PC-3 (cell line): ENCODE measurements at places on chromosomes 7 and 10. TPM values are rescaled to one million over a fixed set of nuclear protein-coding genes. Genes with fewer than 3 reads are reported as not detected.

The CRHR2 gene
- not detected in 2 replicates for total RNA-seq

The NUTM2E gene
- 0.58 TPM in 1 of 2 replicates, not detected in the other for total RNA-seq

GRCh38 chr10:70974351-70974901, 86.1 kb upstream of the PCBD1 start:
- peak; percentile 78 for DNase-seq

The GPR15LG gene
- not detected in 2 replicates for total RNA-seq

- DNase-seq = peak; percentile 23
These were observed 100.2 kb downstream of the MMRN2 start for GRCh38 chr10:86857128-86857721.

DNA sequence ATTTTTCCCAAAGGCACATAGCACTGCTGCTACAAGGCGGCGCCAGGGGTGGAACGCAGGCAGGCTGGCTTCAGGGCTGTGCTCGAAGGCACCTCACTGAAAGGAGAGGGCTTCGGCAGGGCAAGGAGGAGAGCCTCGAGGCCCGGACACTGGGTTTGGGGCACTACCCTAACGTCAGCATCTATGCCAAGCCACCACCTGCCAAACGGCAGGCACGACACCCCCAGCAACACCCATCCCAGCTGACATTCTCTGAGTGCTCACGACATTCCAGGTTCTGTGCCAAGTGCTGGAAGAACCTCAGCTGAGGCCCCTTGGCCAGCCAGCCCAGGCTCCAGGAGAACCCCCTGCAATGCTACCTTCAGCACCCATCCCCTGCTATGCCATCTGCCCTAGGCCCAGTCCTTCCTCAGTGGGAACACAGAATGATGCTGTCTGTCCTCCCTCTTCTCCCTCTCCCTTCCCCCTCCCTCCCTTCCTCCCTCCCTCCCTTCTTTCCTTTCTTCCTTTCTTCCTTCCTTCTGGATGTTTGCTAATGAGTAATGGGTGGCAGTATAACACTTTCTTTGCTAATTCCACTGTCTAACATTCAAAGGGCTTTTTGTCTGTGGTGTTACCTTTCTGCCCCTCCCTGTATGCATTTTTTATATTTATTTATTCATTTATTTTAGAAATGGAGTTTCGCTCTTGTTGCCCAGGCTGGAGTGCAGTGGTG, 24.3 kb downstream of the ZCCHC24 start:
- DNase-seq = no peak
